ENCODE measurements at places on chromosomes 1 and 21. TPM values are rescaled to one million over a fixed set of nuclear protein-coding genes. Genes with fewer than 3 reads are reported as not detected.

GRCh38 chr1:151902858-151903257, 6.5 kb downstream of the THEM4 start:
- no peak for DNase-seq

DNA sequence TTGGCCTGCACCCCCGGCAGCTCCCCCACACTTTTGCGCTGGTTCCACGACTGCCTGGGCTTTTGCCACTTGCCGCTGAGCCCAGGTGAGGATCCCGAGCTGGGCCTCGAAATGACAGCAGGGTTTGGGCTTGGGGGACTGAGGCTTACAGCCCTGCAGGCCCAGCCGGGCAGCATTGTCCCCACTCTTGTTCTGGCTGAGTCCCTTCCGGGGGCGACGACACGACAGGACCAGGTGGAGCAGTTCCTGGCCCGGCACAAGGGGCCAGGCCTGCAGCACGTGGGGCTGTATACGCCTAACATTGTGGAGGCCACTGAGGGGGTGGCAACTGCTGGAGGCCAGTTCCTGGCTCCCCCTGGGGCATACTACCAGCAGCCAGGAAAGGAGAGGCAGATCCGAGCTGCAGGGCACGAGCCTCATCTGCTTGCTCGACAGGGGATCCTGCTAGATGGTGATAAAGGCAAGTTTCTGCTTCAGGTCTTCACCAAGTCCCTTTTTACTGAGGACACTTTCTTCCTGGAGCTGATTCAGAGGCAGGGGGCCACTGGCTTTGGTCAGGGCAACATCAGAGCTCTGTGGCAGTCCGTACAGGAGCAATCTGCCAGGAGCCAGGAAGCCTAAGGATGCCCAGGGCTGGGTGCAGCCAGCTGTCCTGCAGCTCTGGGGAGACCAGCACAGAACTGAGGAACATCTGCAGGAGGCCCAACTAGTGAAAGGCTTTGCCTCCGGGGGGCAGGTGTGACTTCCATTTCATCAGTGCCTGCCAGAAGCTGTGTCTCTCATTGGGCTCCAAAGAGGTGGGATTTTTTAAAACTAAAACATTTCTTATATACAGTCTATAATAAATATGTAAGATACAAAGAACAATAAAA, 1.2 kb downstream of the HPDL start:
- DNase-seq, result no peak

DNA sequence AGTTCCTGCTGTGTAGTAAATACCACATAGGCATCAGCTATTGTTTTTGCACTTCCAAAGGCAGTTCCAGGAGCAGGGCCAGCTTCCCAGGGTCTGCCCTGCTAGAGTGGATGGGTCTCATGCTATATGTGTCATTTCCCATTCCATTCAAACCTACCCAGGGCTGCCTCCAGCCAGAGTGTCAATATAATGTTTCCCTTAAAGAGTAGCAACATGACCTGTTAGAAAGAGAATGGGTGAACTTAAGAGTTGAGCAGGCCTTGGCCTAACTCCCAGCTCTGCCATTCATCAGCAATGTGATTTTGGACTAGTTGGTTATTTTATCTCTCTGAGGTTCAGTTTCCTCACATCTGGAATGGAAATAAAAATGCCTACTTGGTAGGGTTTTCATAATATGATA, 44.9 kb downstream of the RAB3B start:
- DNase-seq, result no peak

DNA sequence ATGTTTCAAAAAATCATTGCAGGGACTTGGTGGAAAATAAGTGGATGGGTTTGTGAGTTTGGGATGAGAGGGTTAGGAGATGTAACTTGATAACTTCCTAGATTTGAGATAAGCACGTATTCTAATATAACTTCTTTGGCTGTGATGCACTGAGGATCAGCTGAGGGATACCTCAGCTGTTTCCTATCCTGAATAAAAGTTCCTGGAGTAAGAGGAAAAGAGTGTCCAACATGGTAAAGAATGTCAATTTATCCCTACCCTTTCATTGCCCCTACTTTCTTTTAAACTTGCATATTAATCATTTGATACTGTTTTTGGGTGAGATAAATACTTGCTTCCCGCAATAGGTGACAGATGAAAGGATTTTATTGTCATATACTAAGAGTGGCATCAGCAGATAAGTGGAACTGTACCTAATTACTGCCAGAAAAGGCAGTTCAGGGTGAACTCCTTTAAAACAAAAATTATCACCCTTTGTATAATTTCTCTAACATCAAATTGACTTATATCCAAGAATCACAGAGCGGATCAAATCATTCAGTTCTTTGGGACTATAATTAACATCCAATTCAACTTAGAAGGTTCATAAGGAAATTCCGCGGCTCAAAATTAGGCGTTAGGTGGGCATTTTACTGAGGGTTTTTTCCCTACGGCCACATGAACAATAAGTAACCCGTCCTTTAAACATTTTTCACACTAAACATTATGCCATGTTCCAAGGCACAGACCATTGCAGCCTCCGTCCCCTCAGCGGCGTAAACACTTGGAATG, 1.4 kb upstream of the SUCO start:
- DNase-seq, result no peak

- DNase-seq, result no peak
Observed at GRCh38 chr1:3787349-3787715, 9.0 kb downstream of the LRRC47 start.

DNA sequence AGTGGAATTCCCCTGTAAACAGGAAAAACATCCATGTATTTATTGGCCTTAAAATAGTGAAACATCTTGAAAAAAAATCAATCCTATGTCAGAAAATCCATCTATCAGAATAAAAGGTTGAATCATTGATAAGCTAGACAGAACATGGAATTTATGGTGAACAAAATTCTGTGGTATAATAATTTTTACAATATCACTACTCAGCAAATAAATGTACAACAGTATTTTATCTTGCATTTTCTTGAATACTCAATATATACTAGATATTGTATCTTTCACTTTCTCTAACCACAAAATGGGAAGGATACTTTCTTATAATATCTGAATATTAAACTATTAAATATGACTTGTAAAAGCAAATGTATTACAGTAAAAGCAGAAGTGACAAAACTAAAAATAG, 5.7 kb upstream of the UBE4B start:
- no peak for DNase-seq

DNA sequence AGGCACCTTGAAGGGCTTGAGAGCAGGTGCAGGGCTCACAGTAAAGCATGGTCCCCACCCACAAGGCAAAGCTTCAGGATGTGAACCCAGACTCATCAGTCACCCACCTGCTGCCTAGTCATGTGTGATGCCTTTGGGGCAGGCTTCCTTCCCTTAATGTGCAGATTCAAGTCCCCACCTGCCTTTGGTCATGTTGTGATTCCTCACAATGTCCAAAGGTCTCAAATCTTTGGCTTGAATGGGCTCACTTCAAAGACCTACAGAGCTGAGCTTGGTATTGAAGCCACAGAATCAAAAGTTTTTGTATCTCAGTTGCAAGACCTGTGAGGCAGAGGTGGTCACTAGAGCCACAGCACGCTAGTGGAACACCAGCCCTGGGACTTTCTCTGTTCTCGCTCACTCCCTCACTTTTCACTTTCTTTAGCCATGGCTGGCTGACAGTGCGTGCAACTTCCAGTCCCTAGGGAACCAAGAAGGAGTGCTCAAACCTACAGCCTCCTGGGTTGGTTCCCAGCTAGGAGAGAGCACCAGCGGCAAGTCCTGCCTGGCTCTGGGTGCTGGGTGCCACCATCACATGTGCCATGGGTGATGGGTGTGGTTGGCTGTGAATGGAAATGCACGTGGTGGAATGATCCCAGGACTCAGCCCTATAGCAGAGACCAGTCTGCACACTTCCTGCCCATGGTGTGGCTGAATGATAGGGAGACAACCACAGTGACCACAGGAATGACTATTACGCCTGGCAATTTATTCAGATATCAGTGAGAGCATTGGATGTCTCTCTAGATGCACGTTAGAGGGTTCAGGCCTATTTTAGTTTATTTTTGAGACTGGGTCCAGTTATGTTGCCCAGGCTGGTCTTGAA, 26.4 kb upstream of the CLIC6 start:
- DNase-seq, result no peak

DNA sequence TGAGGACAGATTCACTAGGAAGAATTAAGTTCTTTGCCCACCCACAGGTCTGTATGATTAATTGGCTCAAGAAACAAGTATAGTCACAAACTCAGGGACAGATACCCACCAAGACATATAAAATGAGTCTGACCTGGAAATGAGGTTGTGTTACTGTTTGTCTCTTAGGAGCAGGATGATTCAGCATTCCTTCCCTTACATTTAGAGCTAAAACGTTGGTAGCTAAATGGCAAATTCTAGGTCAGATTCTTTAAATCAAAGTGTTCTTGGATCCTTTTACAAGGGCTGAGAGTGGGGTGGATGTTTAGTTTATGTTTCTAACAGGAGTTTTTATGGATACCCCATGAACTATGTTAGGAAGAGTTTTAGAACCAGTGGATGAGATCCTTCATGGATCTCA, 4.7 kb downstream of the RIMKLA start:
- no peak for DNase-seq

- peak; percentile 67 for DNase-seq
Observed at GRCh38 chr1:55037733-55038551, 1.4 kb upstream of the PCSK9 start.

- DNase-seq, result no peak
Observed at GRCh38 chr1:87766737-87767136, 438.1 kb downstream of the LMO4 start.

GRCh38 chr1:50568782-50569181, 145.5 kb upstream of the DMRTA2 start:
- DNase-seq, result no peak

Gene HPCAL4
- total RNA-seq, result 27.9 TPM

Gene CRYBG2
- total RNA-seq, result 1.7 TPM

Gene PLEKHO1
- total RNA-seq, result 40.6 TPM

Gene FTCD
- 0.73 TPM for total RNA-seq

Gene CLDN14
- total RNA-seq, result not detected

Gene KRTAP10-4
- not detected for total RNA-seq
